ENCODE measurements at places on chromosomes 3 and 15.

DNA sequence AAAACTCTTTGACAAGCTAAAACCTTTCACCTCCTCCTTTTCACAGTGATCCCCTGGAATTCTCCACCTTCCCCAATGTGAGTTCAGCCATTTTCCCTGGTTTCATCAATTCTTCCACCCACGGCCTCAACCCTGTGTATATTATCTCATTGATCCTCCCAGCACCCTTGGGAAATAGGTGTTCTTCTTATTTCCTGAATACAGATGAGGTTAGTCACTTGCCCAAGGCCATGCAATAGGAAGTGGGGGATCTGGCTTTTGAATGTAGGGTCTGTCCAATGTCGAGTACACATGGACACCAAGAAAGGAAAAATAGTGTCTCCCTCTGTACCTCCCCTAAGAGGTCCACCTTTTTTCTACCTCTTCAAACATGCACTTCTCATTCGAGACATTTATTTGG, 262.8 kb upstream of the ST8SIA2 start:
- no peak for DNase-seq

DNA sequence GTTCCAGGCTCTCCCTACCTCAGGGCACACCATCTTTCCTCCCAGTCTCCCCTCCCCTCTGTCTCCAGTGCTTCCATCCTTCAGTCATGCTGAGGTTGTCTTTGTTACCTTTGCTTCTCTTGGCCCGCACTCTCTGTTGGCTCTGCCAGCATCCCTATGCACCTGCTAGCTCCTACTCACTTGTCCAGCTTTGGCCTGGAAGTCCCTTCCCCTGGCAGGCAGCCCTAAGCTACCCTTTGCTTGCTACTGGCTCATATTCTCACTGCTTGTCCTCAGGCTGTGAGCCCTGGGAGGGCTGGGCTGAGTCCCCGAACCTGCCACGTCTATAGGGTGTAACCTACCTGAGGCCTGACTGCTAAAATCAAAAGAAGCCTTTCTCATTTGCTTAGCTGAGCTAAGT, 122.7 kb downstream of the PGPEP1L start:
- no peak for DNase-seq

GRCh38 chr15:58573270-58573669, 141.5 kb downstream of the LIPC start:
- no peak for DNase-seq

DNA sequence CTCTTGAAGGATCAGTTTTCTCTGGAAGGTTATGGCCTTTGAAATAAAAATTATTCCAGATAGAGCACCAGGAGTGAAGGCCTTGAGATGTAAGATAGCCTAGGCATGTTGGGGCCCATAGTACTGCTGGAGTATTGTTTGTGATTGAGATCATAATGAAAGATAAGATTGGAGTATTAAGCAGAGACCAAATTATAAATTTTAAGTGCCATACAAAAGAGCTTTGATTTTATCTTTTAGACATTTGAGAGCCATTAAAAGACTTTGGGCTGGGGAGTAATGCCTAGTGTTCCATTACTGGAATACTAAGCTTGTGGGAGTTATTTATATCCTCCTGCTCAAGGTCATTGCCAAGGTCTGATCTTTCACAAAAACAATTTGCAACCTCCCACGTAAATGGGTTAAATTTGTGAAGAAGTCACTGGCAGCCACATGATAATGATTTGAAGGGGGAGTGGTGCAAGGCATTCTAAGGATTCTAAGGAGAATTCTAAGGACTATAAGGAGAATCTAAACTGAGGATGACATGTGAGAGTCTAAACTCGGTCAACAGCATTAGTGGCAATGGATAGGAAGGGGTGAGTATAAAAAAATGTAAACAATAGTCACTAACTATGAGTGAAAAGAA, 12.8 kb downstream of the ELL3 start:
- DNase-seq = no peak

- DNase-seq = no peak
Observed at GRCh38 chr3:31250116-31250777, 282.5 kb upstream of the STT3B start.

- DNase-seq = no peak
Observed at GRCh38 chr15:99442252-99442897, 123.4 kb upstream of the MEF2A start.

DNA sequence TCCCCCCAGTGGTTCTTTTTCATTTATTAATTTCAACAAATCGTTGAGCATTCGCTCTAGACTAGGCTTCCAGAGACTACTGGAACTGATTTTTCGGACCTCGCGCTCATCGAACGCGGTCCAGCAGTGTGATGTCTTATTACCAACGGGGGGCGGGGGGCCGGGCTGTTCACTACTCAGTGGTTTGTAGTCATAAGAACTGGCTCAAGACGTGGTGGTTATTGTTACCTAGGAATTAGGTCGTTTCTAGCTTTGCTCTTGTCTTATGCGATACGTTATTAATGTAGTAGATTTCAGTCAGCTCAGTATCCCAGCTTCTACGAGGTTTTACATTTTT, 858 bp downstream of the RBM5 start:
- DNase-seq = no peak

- DNase-seq = no peak
Observed at GRCh38 chr15:29094711-29095110, 174.9 kb downstream of the NSMCE3 start.

GRCh38 chr3:122671553-122671952, 9.1 kb upstream of the PARP14 start:
- DNase-seq = no peak

DNA sequence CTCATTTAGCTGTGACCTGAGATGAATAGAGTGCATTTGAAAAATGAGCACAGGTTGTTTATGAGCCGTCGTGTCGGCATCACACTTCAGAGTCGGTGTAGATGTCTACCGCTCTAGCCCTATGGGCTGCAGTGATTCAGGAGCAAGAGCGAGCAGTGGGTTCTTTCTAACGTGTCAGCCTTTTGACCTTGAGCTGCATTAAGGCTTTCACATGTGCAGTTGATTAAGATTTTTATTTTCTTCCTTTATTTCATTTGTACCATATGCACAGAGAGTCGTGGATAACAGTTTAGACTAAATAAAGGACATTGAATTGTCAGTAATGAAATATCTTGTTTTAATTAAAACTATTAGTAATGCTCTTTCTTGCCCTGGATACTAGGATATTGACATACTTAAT, 368.2 kb downstream of the PTPRG start:
- no peak for DNase-seq

GRCh38 chr15:47035475-47036406, 681.6 kb upstream of the SEMA6D start:
- no peak for DNase-seq

GRCh38 chr15:40859206-40859851, 14.7 kb downstream of the RHOV start:
- peak; percentile 67 for DNase-seq

DNA sequence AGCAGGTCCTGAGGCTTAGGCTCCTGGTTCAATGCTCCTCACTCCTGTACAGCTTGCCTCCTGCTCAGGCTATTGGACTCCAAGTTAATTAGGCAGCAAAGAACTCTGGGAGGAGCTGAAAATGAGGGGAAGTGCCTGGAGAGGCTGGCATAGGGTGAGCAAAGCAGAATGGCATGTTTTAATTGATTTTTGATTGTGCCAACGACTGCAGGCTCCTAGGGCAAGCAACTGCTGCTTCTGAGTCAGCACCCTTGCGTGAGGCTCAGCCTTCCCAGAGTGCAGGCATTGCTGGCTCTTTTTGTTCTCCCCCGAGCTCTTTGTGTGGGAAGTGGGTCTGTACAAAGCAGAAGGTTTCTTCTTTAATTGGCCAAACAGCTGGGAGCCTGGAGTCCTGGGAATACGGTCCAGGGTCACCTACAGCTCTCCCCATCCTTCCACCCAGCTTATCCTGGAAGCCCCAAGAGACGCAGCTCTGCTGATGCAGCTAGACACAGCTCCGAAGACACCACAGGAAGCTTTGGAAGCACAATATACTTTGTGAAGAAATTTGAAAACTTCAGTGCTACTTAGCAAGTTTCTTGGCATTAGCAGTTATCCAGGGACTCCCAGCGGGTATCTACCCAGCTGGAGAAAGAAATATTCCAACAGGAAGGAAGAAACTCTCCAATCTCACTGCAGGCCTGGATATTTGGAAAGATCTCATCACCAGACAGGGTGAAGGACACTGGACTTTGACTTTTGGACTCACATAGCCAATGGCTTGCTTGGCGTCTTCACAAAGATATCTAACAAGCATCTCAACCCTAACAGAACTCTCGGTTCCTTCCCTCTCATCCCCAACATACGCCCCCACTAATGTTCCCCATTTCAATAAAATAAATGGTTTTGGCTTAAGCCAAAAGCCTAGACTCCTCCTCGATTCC, 76.8 kb downstream of the BDH1 start:
- no peak for DNase-seq

Measured in HuH-7 (cell line).